ENCODE measurements at places on chromosomes 1 and 21.
A peak's percentile ranks its signal among the peaks of the same experiment; 100 is the strongest.

DNA sequence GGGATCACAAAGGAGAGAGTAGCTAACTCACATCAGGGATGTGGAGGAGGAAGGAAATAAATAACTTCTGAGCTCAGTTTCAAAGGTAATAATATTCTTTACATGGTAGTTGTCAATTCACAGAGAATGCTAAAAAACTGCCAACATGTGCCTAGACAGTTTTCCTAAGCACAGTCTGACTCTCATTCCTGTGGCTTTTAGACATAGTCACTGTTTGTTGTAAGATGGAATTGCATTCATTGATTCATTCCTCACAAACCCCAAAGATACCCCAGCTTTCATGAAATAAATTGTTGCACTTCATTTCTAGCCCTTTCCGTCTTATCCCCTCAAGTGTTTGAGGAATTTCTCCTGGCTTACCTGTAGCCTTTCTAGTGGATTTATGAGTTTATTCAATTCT is 263.9 kb downstream of the NTNG1 start:
- DNase-seq: no peak

DNA sequence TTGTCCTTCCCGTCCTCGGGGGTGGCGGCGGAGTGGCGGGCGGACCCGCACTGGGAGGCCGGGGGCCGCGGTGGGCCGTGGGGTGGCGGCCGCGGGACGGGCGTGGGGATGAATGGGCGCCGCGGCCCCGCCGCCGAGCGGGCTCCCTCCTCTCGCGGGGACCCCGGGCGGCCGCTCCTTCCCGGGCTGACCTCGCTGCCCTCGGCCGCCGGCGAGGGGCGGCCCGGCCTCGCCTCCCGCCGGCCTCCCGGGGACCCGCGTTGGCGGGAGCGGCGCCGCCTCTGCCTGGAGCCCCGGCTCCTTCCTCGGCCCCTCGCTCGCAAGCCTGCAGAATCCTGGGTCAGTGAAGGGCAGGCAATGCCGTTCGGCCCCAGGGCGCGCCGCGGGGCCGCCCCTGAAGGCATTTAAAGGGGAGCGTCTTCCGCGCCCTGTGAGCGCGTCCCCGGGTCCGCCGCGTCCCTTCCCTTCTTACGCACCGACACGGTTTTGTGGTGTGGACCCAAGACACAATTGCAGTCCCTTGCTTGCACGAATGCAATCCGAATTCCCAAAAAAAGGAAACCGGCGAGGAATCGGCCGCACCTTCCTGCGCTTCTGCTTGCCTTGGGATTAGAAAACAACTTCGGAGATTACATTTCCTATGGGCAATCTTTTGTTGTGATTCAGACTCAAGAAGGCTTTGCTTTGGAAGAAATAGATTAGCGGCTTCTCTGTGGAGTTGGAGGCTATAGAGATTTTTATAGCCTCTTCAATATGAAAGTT is 776 bp downstream of the ITSN1 start:
- peak; percentile 29 for DNase-seq

DNA sequence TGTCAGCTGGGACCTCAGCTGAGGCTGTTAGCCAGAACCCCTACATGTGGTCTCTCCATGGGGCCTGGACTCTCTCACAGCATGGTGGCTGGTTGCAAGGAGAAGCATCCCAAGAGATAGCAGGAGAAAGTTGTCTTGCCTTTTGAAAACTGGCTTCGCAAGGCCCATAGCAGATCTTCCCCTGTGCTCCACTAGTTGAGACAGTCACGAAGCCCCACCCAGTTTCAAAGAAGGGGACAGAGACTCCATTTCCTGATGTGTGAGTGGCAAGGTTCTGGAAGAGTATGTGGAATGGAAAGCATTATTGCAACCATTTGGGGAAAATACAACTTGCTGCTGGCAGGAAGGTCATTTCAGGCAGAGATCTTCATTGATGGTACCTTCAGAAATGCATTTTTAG is 7.5 kb upstream of the CSRP1 start:
- DNase-seq: no peak

- no peak for DNase-seq
Observed at GRCh38 chr1:19606817-19607642, 37.1 kb upstream of the NBL1 start.

GRCh38 chr1:218171302-218171893 is 113.7 kb upstream of the RRP15 start:
- DNase-seq: no peak

DNA sequence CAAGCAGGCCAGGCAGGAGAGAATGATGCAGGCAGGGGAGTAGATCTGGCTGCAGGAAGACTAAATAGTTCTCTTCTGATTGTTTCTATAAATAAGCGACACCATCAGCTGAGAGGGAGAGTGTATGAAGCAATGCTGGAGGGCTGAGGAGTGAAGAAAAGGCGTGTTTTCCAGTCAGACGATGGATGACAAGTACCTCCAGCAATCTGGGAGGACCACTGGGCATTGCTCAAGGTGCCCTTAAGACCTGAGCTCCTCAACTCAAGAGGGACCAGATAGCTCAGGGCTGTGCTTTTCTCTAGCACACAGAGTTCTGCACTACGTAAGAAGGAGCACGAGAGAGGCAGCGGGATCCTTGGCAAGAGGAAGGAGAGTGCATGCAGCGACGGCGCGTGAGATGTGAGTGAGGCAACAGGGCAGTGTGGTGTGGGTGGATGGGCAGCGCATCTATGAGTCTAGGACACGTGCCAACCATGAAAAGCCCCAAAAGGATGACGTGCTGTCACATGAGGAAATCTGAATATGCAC is 36.0 kb downstream of the PABPC4 start:
- no peak for DNase-seq

DNA sequence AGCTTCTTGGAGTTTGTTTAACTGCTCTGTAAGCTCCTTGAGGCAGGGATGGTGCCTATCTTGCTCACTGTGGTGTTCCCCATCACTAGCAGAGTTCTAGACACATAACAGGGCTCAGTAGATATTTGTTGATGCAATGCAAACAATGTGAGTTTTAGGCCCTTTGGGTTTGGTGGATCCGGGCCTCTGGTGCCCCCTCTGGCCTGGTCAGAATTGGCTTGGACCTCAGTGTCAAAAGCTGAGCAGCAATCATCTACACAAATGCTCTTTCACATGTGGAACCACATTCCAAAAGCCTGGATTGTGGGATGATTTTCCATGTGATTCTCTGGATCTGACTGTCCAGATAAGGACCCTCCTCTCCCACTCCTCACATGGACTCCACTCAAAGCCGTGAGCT is 53.4 kb upstream of the BCAR3 start:
- no peak for DNase-seq

- DNase-seq: no peak
Observed at GRCh38 chr1:225465793-225466517, 38.1 kb upstream of the LBR start.

GRCh38 chr1:39576016-39576657 is 453 bp downstream of the PABPC4 start:
- peak; percentile 61 for DNase-seq

- no peak for DNase-seq
Observed at GRCh38 chr1:226233293-226233692, 9.8 kb downstream of the MIXL1 start.

DNA sequence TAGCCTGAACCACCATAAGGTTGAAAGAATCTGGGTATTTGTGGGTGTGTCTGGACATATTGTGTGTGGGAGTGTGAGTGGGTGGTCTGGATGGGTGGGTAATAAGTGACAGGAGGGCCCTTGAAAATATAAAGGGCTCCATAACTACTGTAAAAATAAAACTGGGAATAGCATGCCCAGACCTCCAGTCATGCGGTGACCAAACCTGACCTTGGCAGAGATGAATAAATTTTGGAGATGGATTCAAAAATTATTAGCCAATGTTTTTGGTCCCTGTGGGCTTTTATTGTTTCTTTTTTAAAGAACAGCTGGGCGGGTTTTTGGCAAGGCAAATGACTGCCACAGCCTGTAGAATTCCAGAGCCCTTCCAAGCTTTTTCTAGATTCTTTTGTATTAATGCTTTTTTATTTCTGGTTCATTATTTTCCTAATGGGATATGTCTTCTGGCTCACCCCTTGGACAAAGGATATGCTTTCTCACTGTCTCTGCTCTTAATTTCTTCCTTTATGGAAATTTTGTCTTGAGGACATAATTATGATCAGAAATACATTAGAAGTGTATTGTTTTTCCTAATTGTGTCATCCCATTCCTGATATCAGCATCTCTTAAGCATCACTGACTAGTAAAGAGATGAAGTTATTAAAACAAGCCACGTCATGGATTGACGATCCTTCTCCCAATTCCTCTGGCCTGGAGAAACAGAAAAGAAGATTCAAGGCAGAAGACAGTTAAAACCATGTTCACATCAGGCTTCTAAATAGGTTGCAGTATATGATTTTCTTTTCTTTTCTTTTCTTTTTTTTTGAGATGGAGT is 69.5 kb downstream of the NTMT2 start:
- DNase-seq: no peak

- no peak for DNase-seq
Observed at GRCh38 chr1:224534731-224535130, 81.4 kb upstream of the CNIH3 start.

DNA sequence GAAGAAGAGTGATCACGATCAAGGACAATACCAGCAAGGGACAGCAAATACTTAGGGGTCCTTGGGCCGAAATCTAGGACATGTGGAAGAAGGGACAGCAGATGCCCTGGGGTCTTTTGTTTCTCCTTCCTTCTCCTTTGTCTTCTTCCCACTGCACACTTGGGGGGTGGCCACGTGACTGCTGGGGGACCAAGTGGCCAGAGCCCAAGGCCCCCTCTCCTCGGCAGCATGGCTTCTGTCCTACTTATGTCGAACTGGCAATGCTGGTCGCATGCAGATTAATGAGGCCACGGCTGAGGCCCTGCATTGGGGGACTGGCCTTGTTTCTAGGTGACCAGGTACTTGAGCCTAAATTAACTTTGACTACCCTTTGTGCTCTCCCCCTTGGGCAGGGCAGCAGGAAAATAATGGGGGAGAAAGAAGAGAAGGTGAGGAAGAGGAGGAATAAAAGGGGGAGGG is 83.0 kb downstream of the GRIK3 start:
- no peak for DNase-seq

DNA sequence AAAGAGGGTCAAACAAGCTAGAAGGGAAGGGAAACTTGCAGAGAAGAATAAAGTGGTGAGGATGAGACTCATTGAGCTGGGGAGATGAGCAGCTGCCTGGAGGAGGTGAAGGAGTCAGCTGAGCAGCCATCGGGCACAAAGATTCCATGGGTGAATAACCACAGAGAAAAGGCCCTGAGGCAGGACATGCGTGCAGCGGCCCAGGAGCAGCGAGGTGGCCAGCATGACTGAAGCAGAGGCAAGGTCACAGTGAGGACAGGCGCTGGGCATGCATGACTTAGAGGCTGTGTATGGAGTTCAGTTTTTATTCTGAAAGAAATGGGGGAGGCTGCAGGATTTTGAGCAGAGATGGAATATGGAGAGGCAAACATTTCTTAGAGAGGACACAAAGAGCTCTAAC is 24.9 kb downstream of the OLFML2B start:
- no peak for DNase-seq

DNA sequence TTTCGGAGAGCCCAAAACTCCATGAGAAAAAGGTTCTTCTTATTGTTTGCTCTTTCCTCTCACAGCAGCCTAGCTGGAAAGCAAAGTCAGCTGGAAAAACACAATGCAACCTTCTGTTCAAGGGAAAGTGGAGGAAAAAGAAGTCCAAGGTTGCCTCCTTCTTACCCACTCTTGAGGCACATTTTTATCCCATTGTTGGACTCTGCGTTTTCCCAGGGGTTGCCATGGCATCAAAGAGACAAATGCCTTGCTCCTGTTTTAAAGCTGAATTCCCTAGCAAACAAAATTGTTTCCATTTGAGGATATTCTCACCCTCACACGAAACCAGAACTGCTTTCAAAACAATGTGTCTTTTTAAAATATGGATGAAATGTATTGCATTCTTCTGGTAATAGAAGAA is 45.1 kb upstream of the PALMD start:
- DNase-seq: no peak

DNA sequence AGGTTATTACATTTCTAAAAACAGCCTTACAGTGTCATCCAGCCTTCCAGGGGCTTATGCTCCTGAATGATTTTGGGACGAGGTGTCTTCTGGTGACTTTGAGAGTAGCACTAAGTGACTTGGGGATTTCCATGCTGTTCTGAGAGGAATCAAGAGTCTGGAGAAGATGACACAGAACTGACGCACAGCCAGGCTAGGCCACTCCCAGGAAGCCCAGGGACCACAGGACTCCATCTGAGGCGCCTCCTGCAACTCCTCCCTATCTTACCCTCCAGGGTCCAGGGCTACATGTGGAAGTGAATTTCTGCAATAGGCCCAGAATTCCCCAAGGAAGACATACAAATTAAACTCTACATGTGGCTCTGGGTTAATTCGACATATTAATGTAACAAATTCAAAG is 92.5 kb downstream of the SLC25A24 start:
- DNase-seq: no peak

GRCh38 chr21:17491716-17492414 is 21.0 kb upstream of the CXADR start:
- no peak for DNase-seq

DNA sequence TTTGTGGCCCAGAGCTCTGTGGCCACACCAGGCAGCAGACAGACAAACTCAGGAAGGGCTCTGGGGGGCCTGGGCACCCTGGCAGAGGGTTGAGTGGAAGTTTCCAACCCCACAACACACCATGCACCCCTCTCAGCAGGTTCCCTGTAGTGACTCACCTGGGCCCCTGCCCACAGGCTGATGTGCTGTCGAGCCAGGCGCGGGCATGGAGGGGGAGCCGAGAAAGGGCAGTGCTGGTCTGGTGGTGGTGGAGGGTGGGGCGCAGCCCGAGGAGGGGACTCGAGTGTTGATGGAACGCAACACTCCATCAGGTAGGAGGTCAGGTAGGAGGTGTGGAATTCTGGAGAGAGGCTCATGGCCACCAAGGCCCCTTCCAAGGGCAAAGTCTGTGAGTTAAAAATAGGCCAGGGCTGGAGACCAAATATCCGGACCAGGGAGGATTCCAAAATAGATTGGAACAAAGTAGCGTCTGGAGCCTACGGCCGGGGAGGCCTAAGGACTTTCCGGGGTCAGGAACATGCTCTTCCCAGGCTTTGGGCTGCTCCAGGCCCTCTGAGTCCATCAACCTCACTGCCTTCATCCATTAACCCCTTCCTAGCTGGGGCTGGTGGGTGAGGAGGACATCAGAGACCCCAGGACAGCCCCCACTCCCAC is 191.5 kb upstream of the AJAP1 start:
- DNase-seq: no peak

DNA sequence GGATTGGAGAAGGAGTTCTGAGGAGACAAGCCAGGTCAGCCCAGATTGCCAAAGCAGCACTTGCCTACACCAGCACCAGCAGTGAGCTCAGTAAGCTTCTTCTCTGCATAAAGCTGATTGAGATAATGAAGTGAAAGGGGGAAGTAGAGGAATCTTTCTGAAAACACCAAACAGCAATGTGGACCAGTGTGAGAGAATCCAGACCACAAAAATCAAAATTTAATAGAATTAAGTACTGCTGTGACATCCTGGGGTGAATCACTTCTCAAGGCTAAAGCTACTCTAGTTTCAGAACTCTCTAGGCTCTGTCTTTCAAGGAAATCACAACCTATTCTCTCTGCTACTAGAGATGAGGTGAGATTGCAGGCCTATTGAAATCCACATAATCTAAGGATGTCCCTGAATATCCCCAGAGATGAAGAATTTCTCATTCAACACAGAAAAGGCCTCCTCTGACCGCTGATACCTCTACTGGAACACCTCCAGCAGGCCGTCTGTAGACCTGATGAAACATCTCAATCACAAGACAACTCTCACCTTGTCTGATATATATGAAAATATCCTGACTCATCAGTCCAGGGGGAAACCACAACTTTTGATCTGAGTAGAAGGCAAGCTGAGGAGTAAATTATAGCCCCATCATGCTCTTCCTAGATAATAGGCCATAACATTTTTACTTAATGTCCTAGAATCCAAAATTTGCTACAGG is at the start of gene FCRL4:
Gene FCRL4 (minus strand): TSS at position 127 of the 709 bp plus-strand sequence. CDS start 141 bp downstream, outside the sequence.
- DNase-seq: no peak

Data from mesothelial cell of epicardium (in vitro differentiated cells).